Stimulated activated CD4-positive, alpha-beta T cell treated with anti-CD3 and anti-CD28 coated beads, TNF-alpha, amount 100 ng/mL, for 24 hours (primary cell): ENCODE measurements at places on chromosomes 11 and 22.

DNA sequence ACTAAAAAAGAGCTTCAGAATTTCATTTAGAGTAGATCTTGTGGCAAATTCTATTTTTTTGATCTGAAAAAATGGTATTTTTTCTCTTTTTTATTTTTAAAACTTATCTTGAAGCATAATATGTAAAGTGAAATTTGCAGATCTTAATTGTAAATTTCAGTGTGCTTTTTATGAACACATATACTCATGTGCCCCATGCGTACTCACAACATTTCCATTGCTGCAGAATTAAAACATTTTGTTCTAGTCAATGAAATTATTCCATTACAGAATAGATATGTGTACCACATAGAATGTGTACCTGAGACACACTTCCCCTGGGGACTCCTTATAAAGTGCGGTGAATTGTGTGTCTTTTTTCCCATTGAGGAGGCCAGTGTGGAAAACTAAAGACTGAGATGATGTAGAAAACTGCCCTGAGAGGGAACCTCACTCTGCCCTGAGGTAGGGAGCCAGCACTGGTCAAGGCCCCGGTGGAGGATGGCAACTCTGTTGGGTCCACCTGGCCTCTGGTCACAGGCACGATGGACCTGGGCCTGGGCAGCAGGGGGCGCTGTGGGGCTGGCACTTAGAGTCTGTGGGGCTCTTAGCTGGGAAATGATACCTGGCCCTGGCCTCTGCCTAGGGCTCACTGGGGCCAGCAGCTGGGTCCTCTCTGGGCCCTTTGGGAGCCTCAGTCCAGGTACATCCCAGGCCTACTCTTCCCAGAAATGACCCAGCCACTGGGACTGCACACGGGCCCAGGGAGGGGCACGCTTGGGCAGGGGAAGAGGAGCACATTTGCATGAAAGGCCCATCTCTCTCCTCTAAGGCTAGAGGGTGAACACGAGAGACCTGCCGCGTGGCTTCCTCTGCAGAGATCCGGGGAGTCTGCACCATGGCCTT is 77.9 kb upstream of the TOP3B start:
- peak; percentile 12 for DNase-seq

DNA sequence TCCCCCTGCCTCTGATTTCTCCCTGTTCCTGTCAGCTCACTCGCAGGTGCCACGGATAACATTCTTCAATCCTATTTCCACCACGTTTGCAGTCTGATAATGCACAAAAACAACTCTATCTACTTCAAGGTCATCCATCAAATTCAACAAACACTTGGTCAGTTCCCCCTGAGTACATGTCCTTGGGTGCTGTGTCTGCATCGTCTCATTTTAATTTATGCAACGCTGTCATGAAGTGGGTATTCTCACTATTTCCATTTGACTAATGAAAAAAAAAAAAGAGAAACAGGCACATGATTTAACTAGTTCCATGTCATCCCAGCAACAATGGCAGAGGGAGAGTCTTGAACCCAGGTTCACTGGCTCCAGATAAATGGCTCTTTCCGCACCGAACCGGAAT is 262.6 kb downstream of the LARGE1 start:
- no peak for DNase-seq

DNA sequence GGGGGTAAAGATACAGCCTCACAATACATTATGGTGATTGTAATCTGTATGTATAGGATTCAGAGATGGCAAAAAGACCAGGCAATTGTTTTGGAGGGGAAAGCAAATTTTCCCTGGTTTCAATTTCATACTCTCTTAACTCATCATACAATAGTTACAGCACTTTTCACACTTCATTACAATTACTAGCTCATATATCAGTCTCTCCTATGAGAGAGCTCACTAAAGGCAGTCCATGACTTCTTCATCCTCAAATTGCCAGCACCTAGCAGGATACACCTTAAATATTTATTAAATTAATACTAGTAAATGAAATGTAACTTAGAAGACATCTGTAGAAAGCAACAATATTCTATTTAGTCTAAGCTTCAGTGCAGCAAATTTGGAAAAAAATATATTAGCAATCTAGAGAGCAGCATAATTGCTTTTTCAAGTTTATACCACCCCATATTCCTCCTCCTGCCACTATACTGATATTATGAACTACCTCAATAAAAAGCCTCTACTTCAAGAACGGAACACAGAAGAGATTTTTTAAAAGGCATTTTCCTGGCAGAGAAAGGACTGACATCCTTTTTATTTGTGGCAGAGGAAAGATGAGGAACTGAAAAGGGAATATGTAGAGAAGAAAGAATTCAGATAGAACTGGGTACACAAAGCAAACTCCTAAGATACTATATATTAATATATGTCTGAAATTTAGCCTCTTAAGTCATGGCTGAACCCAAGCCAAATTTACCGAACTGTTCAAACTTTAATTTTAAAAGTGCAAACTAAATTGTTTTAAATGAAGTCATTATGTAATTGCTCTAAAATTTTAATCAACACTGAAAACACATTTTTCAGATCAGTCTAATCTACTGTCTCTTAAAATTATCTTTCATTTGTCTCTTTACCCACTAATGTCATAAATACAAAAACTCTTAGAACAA is 27.7 kb downstream of the PICALM start:
- no peak for DNase-seq

- DNase-seq = no peak
Measured at GRCh38 chr11:2530855-2531200, 86.0 kb downstream of the KCNQ1 start.

- no peak for DNase-seq
Measured at GRCh38 chr11:10770626-10771254, 19.7 kb downstream of the CTR9 start.
